ENCODE measurements at places on chromosomes 12 and 14. TPM values are rescaled to one million over a fixed set of nuclear protein-coding genes. Genes with fewer than 3 reads are reported as not detected.

RPL36AL gene
- 165 TPM for total RNA-seq

SIX1 gene
- total RNA-seq, result 3.7 TPM

ADCY6 gene
- 22.9 TPM for total RNA-seq

DNA sequence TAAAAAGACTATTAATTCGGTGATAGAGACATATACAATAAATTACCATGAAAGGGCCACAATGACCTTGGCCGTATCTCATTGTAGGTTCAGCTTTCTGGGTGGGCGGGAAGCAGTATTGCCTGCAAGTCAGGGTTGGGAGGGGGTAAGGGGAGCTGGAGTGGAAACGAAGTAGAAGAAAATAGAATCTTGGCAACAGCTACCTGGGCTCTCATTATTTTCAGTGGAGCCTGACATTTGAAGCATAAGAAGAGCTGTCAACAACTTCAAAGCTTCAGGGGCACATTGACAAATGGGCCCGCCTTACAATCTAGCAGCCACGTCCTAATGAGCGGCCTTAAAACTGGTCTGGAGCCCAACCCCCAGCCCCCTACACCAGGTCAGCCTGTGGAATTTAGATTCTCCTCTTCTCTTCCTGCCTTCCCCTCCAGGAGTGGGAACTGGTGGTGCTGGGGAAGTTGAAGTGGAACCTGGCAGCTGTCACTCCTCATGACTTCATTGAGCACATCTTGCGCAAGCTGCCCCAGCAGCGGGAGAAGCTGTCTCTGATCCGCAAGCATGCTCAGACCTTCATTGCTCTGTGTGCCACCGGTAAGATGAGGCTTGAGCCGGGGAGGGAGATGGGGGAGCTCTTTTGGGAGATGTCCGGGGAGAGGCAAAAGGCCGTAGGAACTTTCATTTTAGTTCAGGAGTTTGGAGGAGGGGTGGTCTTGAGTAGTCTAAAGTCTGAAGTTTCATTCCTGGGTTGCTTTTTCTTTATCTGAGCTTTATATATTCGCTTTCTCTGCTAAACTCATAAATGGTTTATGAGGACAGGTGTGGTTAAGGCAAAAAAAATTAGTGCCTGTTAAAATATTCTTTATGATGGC, 5.0 kb downstream of the CCND2 start:
- no peak for DNase-seq

GRCh38 chr12:67327466-67327865, 58.3 kb downstream of the CAND1 start:
- no peak for DNase-seq

All from SJSA1 (cell line).